ENCODE measurements at places on chromosomes 7 and 10. TPM values are rescaled to one million over a fixed set of nuclear protein-coding genes. Genes with fewer than 3 reads are reported as not detected.

Gene NET1
- total RNA-seq: 45.4 TPM

Gene FRMPD2
- not detected for total RNA-seq

Gene MEIG1
- total RNA-seq: 0.26 TPM

Gene ZNF804B
- total RNA-seq: not detected

Gene ARHGAP22
- total RNA-seq: 21.3 TPM

Gene TWNK
- total RNA-seq: 6.1 TPM

Gene CWF19L1
- total RNA-seq: 21.3 TPM

Gene CDK14
- 41.1 TPM for total RNA-seq

Gene AUTS2
- 7.7 TPM for total RNA-seq

Gene CCL24
- total RNA-seq: not detected

Gene FXYD4
- total RNA-seq: not detected

Gene CCZ1B
- total RNA-seq: 44.4 TPM

Gene SCART1
- total RNA-seq: 1.3 TPM

Gene CALHM3
- total RNA-seq: not detected

Gene RELN
- 0.33 TPM for total RNA-seq
